SHP77 treated with DMSO at 0.1 percent for 48 hours (cell line): ENCODE measurements at places on chromosomes 16 and 17.

DNA sequence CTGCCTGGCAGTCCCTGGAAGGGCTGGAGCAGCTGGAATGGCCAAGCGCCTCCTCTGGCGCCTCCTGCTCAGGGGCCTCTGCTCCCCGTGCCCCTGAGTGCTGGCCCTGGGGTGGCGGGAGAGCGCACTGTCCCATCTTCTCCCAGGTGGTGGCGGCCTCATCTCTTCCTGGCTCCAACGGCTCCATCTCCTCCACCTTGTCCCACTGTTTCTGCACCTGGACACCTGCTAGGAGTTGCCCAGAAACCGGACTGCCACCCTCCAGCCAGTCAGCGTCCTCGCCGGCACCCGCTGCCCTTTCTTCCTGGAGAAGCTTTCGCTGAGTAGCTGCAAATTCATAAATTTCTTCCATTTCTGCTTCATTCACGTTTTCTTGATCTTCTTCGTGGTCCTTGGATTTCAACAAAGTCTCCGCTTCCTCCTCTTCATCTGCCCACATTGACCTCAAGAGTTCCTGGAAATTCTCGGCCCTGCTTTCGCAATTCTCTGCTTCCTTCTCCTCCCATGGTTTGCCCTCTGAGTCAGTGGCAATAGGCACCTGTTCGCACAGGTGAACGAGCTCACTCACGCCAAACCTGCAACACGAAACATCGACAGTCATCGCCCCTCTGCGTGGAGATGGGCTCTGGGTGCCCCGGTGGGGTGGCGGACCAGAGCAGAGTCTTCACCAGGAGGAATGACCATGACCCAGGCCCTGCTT lies 13.7 kb upstream of the NLRC3 start:
- DNase-seq, result no peak

DNA sequence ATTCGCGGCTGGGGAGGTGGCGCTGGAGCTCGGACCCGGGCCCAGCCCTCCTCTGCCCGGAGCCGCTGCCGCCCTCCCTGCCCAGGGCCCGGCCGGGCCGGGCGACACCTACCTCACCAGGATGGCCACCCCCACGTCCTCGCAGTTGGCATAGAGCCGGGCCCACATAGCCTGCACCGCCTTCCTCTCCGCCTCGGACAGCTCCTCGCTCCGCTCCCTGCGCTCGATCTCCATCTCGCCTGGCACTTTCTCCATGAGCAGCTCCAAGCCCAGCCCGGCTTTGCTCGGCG lies 276 bp downstream of the CYGB start:
- DNase-seq, result no peak

- no peak for DNase-seq
These were observed 380.3 kb downstream of the WWOX start for GRCh38 chr16:78479723-78480122.

DNA sequence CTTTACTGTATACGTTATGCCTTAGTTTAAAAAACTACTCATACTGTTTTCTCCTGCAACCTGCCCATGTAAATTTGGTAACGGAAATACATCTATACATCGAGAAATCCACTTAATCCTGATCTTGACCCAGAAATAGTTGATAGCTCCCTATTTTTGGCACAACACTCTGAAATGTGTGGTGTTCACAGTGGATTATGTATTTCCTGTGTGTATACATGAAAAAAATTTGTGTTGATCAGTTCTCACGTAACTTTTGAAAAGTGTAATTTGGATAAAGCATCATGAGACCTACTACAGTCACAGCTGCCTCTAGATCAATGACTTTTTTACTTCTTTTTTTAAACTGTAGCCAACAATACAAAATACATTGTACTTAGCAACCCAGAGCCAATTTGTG lies 90.7 kb downstream of the VMP1 start:
- no peak for DNase-seq

- no peak for DNase-seq
These were observed 39.5 kb upstream of the ATP2A3 start for GRCh38 chr17:4003501-4004421.
